ENCODE measurements at places on chromosomes 5 and 9.

DNA sequence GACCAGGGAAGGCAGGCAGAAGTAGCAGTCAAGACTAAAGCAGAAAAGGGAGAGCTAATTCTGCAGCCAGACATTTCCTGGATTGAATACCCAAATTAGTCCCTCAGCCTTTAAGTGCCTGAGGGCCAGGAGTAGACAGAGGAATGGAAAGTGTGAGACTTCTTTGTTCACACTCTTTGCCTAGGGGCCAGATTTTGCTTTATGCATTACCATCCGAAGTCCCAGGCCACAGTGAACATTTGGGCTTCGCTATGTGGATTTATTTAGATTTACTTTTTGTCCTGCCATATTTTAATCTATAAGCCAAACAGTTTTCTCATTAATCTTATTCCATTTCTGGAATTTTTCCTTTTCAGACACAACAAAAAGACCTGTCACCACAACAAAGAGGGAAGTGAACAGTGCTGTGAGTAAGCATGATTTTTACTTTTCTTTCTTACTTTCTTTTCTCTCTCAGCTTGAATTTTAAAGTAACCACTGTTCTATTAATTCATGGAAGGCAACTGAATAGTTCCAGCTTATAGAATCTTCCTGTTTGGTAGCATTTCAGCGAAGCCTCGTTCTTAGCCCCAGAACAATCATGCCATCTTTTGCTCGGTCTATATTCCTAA lies 52.6 kb downstream of the PDCD1LG2 start:
- DNase-seq = peak; percentile 3

- DNase-seq = no peak
These were observed 805.9 kb downstream of the TLE1 start for GRCh38 chr9:80883426-80883825.

DNA sequence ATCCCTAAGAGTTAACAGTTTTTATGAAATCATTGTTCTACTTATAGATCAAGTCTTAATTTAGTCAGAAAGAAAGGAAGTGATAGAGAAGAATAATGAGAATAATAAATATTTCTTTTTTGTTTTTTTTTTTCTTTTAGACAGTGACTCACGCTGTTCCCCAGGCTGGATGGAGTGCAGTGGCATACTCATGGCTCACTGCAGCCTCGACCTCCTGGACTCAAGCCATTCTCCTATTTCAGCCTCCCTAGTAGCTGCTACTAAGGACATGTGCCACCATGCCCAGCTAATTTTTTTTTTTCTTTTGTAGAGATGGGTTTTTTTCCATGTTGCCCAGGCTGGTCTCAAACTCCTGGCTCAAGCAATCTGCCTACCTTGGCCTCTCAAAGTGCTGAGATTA lies 11.0 kb downstream of the IFNA21 start:
- no peak for DNase-seq

DNA sequence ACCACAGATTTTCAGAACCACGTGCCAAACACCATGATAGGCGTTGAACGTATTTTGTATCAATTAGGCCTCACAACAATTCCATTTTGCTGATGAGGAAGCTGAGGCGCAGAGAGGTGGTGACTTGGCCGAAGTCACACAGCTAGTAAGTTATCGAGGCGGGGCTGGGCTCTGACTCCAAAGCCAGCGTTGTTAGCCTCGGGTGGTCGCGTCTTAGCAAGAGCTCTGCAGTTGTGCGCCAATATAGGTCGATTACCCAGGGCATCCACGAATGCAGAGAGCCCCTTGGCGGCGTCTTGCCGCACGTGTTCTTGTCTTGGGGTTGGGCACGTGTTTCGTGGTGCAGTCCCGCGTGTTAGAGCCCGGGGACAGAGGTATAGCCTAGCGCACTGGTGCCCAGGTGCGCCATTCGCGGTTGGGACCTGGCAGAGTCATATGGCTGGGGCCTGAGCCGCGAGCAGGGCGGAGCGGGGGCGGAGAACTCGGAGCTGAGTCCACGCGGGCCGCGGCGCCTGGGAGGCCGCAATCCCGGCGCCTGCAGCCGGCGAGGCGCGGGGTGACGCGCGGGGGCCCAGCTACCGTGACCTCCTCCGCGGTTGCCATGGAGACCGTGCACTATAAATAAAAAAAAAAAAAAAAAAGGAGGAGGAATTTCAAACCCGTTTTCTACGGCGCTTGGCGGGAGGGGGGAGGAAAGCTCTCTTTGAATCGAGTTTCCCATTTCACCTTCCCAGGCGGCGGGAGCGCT lies 62.3 kb downstream of the CXXC5 start:
- DNase-seq = no peak

DNA sequence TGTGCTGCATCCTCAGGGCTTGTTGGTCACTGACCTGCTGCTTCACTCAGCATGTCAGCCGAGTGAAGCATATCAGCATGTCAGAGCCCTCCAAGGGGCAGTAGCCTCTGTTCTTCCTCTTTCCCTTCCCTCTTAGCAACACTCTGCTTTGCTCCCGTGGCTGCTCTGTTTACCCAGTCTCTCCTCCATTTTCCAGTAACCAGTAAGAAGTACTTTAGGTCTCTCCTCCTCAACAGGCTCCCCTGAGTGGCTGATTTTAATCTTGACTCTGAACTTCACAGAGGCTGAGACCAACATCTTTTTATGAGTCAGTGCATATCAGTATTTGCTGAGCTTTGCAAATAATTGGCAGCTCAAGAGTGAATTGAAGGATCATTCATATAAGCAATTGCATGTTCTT lies 18.6 kb upstream of the ADRB2 start:
- no peak for DNase-seq

GRCh38 chr5:171223927-171224326 lies 85.1 kb upstream of the TLX3 start:
- DNase-seq = no peak

DNA sequence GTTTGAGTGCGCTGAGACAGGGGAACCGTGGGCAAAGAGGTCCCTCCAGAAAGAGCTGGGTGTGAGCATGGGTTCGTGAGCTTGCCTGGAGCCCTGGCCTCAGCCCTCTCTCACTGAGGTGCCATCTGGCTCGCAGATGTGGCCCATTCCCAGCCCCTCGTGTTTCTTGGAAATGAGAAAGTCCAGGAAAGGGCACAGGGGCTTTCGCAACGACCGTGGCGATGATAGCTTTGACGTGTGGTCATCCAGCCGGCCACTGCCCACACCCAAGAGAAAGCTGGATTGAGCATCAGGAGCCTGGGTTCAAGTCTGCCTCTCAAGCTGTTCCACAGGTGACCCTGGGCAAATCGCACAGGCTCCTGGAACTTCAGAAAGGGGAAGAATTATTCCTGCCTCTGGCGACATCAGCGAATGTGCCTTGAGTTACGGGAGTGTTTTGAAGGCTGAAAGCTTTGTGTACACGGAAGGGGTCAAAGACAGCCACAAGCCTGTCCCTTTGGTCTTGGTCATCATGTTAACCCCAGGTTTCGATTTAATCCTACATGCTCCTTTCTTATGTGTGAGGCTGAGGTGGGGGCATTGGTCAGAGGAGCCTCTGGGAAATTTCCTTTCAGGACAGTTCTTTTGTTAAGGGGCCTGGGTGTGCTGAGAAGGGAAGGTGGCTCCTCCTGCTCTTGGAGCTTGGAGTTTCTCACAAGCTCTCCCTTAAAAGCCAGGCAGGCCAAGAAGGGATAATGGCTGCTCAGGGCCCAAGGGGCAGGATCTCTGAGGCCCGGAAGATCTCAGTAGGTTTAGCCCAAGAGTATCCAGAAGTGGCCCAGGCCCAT lies 41.7 kb upstream of the IL17B start:
- DNase-seq = no peak

DNA sequence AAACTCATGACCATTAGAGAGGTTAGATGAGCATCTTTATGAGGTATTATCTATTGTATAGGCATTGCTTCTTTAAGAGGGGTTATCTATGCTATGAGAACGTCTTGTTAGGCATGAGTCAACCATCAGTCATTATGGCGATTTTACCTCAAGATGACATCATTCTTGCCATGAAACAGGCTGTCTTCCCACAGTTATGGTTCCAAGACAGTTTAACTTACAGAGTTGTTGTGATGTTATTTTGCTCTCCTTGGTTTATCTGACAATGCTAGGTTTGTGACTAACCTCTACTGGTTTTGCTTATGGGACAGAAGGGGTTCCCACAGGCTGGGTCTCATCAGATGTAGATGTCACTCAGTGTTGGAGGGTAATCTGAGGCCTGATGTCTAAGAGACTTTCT lies 1864.7 kb upstream of the ACO1 start:
- no peak for DNase-seq

- no peak for DNase-seq
These were observed 217.4 kb upstream of the FBXL7 start for GRCh38 chr5:15282611-15283010.

GRCh38 chr9:37531699-37532098 lies 44.5 kb downstream of the FBXO10 start:
- no peak for DNase-seq

GRCh38 chr5:142098931-142099330 lies 9.6 kb upstream of the NDFIP1 start:
- no peak for DNase-seq

- DNase-seq = no peak
These were observed 131.6 kb upstream of the PTGER4 start for GRCh38 chr5:40547994-40548575.

- no peak for DNase-seq
These were observed 34.9 kb upstream of the ATP6V1G1 start for GRCh38 chr9:114552706-114553105.

DNA sequence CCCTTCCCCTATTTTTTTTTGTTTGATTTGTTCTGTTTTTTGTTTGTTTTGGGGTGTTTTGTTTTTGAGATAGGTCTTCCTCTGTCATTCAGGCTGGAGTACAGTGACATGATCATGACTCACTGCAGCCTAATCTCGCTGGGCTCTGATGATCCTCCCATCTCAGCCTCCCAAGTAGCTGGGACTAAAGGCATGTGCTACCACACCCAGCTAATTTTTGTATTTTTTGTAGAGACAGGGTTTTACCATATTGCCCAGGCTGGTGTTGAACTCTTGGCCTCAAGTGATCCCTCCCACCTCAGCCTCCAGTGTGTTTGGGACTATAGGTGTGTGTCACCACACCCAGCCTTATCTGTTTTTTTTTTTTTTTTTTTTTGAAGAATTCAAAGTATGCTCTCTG lies 605.4 kb downstream of the DNAH5 start:
- DNase-seq = no peak

DNA sequence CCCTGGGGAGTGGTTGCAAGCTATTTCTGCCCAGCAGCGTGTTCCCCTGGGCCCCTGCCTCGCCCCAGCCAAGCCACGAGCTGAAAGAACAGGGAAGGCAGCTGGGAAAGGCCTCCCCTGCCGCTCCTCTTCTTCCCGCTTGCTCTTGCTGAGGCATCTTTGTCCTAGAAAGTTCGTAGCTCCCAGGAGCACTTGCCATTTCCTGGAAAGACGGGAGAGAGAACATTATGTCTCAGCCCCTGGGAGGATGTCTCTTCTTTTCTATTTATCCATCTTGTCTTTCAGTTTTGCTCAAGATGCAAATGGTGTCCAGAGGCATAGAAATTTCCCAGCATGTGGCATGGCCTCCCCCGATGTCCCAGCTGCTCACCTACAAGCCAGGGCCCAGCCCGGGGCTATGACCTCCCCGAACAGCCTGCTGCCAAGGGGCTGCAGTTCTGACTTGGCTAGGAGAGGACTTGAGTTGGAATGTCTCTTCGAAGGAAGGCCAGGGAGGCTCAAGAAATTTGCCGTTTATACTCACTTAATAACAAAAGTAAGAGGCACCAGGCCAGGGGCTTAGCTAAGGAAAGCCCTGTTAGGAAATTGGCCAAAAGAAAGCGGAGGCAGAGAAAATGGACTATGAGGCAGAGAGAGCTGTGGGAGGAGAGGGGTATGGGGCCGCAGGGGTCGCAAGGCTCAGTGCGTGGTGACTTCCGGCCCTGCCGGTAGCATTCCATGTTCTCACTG lies 87.3 kb downstream of the LIFR start:
- no peak for DNase-seq
